ENCODE measurements at places on chromosomes 4 and X. TPM values are rescaled to one million over a fixed set of nuclear protein-coding genes. Genes with fewer than 3 reads are reported as not detected.

The MGAT4D gene
- not detected for total RNA-seq

The SLC39A8 gene
- total RNA-seq, result 17.9 TPM

DNA sequence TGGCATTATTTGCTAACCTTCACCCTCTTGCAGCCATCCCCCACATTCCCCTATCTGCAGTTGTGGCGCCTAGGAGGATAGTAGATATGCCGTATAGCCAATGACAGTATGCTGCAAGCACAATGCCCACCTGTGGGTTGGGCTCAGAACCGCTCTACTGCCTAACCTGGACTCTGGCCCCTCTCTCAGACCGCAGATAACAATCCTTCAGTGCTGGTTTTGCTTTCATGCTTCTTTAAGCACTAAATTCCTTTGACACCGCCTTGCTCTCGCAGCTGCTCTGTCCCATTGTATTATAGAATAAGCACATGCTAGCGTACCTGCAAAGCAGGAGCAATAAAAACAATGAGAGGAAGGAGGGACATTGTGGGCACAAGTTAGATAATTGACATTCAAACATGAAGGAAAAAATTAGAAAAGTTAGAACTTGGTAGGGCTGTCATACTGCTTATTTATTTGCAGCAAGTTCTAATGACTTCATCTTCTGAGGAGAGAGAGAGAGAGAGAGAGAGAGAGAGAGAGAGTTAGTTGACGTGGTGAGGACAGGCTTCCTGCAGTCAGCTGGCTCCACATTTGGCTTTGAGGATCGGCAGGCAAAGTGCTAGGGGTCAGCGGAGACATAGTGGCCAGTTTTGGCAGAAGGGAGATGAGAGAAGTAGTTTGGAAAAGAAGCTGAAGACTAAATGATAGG, 55.8 kb downstream of the WWC2 start:
- no peaks in the 10 kb centered on the region for H3K27me3 ChIP-seq
- no peaks in the 10 kb centered on the region for H3K4me1 ChIP-seq
- H3K27ac ChIP-seq, result no peak overlapping the region
- no peaks in the 10 kb centered on the region for H3K36me3 ChIP-seq
- H3K4me3 ChIP-seq, result no peak overlapping the region

GRCh38 chr4:163895378-163896005, 401.0 kb downstream of the TMA16 start:
- no peak overlapping the region for H3K4me3 ChIP-seq
- H3K27me3 ChIP-seq, result no peaks in the 10 kb centered on the region
- H3K36me3 ChIP-seq, result no peaks in the 10 kb centered on the region
- H3K4me1 ChIP-seq, result no peaks in the 10 kb centered on the region

The BANK1 gene
- total RNA-seq, result 0.22 TPM

GRCh38 chr4:159455675-159456237, 352.9 kb downstream of the RAPGEF2 start:
- H3K27me3 ChIP-seq, result no peaks in the 10 kb centered on the region
- no peaks in the 10 kb centered on the region for H3K36me3 ChIP-seq
- H3K27ac ChIP-seq, result no peak overlapping the region
- no peak overlapping the region for H3K4me3 ChIP-seq
- DNase-seq, result no peak

The HSFX1 gene
- not detected for total RNA-seq

DNA sequence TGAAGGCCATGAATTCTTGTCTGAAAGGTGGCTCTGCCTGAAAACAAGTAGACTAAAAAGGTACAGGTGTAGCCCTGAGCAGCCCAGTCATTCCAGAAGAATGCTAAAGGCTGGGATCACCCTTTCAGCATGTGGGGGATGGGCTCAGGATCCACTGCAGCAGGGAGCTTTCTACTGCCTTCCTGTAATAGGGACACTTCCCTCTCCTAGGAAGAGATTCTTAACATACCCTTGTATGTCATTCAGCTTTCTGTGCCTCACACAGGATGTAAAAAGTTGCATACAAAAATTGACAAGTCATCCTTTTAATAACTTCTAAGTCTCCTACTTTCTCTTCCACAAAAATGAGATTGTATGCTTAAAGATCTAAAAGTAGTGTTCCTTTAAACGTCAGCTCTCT, 123.3 kb downstream of the ZNF518B start:
- no peaks in the 10 kb centered on the region for H3K4me1 ChIP-seq
- no peak overlapping the region for H3K4me3 ChIP-seq
- DNase-seq, result no peak
- no peaks in the 10 kb centered on the region for H3K36me3 ChIP-seq
- no peak overlapping the region for H3K27ac ChIP-seq

GRCh38 chr4:69649207-69649606, 3.8 kb downstream of the UGT2A1 start:
- H3K4me1 ChIP-seq, result no peaks in the 10 kb centered on the region
- H3K4me3 ChIP-seq, result no peak overlapping the region
- no peaks in the 10 kb centered on the region for H3K36me3 ChIP-seq
- no peaks in the 10 kb centered on the region for H3K27me3 ChIP-seq
